ENCODE measurements at places on chromosomes 7 and 10.

GRCh38 chr7:42805601-42806000, 106.3 kb downstream of the C7orf25 start:
- DNase-seq: no peak

DNA sequence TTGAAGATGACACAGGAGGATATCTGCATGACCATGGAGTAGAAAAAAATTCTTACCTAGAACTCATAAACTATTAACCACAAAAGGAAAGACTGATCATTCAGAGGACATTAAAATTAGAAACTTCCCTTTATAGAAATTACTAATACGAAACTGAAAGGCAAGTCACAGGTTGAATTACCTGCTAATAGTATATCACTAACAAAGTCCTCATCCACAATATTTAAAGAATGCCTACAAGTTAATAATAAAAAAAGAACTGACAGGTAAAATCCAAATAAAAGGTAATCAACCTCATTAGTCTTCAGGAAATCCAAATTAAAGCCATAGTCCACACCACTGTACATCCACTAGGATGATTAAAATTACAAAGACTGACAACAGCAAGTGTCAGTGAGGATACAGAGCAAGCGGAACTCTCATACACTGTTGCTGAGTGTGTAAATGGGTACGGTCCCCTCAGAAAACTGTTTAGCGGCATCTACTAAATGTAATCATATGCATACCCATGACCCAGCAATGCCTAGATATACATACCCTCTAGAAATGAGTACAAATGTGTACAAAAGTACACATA, 71.2 kb downstream of the ARHGAP21 start:
- DNase-seq: no peak

DNA sequence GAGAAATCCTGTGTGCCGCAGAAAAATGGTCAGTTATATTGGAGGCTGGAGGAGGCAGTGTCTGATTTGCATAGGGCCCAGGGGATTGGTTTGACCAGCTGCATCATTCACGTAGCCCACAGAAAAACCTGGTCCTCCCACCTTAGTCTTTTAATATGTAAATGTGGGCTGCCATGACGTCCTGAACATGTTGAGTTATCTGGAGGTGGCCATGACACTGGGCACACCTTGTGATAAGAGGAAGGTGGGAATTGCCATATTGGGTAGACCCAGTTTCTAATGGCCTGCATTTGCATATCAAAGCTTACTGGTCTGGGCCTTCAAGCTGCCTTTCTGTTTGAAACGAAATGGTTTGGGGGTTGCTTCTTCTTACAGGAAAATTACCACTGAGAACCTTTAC, 162.2 kb downstream of the AHR start:
- no peak for DNase-seq

GRCh38 chr7:19080093-19080492, 37.3 kb downstream of the TWIST1 start:
- no peak for DNase-seq

DNA sequence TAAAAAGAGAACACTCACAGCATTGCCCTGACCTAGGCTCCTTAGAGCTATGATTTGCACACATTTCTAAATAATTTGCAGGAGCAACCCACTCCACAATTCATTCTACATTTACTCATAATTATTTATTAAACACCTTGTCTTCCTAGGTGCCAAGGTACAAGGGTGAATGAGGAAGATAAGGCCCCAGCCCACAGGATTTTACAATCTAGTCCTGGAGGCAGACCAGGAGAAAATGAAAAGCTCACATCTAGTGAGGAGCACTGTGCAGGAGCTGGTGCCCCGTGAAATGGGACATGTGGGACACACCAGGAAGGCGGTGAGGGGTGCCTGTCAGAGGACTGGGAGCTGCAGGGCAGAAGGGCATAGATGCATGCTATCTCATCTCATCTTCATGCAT, 59.7 kb upstream of the LRRC18 start:
- no peak for DNase-seq

DNA sequence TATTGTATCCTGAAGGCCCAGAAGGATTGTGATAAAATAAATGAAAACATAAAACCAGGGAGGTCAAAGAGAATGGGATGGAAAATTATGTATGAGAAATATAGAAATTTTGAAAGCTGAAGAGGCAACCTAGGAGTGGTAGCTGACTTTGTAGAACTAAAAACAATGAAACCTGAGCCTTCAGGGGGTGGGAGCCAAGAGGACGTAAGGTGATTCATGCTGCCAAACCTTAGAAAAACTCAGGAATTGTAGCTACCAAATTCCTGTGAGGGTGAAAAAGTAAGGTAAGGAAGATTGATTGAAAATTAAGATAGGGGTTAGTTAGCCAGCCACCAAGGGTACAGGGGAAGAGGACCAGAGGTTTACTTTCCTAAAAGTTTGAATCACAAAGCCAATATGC, 213.2 kb downstream of the KCND2 start:
- no peak for DNase-seq

DNA sequence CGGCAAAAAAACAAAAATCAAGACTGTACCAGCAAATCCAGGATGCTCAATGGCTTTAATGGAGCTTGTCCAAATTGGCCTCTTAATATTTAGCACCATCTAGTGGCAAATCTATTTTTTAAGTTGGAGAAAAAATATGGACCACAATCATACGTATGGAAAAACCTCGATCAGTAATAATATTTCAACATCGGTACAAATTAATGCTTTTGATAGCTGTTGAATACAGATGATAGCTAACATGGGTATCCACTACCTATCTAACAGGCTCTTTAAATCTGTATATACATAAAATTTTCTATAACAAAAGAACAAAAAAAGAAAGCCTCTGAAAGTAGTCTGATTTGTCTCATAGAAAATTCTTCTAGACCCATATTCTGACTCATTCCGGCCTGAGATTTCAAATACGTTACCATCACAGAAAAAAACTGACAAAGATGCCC, 29.2 kb downstream of the COA1 start:
- peak; percentile 81 for DNase-seq

DNA sequence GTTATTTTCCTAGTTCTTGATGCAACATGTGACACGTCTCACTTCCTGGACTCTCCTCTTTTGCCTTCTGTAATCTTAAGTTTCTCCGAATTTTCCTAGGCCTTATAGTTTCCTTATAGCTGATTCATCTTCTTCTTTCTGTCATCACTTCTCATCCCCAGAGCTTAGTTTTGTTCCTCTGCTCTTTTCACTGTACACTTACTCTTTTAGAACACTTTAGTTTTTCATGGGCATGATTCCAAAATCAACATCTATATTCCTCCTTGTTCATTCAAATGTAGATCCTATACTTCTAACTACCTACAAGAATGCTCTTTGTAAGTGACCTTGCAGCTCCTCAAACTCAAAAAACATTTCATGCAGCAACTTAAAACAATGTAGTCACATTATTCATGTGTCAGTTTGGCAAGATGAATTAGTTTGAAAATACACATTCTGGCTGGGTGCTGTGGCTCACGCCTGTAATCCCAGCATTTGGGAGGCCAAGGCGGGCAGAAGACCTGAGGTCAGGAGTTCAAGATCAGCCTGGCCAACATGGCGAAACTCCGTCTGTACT, 13.1 kb upstream of the SLC26A3 start:
- peak; percentile 28 for DNase-seq

DNA sequence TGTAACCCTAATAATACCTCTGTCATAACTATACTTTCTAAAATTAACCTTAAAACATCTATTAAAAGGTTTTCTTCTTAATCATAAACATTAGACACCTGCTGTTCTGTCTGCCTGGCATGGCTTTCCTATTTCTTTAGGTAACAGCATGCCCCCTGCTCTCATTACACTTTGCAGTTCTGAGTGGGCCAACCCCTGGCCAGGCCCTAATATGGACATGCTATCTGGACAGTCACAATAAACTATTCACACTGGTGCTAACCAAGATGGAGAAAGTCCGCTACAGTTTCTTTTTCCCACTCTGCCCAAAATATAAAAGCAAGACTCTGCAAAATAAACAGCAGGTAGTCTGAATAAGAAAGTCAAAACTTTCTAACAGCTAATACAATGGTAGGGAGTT, 84.0 kb downstream of the ELAPOR2 start:
- no peak for DNase-seq

DNA sequence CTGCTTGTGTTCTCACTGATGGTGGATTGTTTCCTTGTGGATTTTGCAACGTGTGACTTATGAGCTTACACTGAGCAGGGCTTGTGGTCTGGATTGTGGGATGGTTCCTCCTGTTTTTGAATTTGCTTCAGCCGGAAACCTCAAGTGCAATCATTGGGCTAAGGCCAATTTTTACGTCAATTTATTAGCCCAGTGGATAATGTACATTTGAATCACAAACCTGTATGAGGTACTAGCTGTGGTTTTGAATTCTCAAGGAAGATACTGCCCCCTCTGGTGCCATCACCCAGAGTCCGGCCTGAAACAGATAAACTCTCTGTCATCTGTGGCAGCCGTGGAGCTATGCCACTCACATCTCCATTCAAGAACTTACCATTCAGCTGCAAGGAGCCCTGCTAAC, 7.3 kb upstream of the ZNF777 start:
- DNase-seq: no peak

DNA sequence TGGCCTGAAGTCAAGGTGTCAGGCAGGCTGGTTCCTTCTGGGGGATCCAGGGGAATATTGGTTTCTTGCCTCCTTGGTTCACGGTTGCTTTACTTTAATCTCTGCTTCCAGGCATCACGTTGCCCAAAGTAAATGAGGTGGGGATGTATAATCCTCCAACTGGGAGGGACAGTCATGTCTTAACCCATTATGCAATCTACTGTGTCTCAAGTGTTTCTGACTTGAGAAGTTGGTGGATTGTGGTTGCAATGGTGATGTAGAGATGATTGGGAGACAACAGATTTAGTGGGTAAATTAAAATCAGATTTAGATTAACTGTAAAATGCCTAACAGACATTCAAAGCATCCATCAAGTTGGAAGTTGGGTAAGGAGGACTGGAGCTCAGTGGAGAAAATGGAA, 32.7 kb downstream of the TBXAS1 start:
- DNase-seq: peak; percentile 26
